ENCODE measurements at places on chromosomes 1 and 21.

GRCh38 chr1:40687059-40687458 lies 4.4 kb upstream of the NFYC start:
- DNase-seq, result no peak

DNA sequence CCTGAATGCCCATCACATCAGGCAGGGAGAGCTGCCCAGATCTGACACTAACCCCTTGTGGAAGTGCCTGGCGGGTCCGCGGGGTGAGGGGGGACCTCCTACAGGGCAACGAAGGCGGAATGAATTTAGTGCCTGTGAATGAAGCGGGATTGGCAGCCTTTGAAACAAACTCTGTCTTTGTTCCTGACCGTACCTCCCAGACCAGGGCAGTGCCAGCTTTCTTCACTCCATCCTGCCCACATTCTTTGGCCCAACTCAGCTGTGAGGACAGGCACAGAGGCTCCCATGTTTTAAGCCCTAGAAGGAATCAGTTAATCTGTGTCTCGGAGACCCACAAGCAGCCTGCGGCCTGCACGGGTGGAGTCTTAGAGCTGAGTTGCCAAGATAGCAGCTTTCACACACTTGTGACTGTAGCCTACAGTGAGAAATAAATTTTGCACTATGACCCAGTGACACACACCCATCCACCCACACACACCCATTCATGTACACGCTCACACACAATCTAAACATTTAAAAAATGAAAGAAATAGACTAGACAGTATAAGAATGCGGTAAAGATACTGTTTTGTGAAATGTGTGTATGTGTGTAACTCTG lies 60.1 kb upstream of the USP24 start:
- DNase-seq, result no peak

GRCh38 chr1:18561967-18562366 lies 68.7 kb upstream of the PAX7 start:
- DNase-seq, result no peak

DNA sequence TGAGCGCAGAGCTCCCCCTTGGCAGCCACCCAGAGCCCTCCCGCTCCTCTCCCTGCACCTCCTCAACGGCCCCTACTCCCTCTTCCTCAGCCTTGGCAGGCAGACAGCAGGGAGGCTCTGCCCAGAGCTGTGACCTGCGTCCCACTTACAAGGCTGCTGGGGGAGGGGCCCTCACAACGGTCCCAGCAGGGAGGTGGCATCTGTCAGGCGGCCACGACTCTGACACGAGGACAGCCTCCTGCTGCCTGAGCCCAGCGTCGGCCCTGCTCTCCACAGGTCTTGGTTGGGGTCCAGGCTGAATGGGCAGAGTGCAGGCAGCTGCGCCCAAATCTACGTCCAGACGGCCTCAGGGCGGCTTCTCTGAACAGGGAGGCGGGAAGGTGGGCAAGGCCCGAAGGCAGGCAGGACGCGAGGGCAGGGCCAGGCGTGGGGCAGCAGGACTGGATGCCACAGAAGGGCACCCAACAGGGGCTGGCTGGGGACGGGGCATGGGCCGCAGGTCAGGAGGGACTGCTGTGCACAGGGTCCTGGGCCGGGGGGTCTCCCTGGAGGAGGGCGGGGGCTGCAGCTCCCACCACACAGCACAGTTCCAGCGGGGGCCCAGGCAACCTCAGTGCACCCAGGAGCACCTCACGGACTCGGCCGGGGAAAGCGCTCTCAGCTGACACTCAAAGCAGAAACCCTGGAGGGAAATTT lies 7.5 kb downstream of the SLC19A1 start:
- no peak for DNase-seq

GRCh38 chr1:246216906-246217305 lies 290.2 kb downstream of the SMYD3 start:
- no peak for DNase-seq

- DNase-seq, result no peak
Observed at GRCh38 chr1:71634159-71634558, 553.3 kb upstream of the ZRANB2 start.

DNA sequence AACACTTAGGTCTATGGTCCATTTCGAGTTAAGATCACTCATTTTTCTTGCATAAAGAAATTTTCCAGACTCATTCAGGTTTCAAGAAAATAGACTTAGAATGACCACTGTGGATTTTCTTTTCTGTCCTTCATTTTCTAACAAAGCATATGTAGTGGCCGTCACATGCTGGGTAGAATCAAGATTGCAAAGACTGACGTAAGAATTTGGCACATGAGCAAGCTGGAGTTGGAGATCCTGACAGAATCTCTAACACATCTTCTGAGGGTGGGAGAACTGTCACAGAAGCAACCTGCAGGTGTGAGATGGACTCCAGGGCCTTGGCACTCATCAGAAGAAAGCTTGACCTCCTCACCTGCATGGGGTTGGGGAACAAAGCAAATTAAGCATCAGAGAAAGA lies 28.6 kb downstream of the KIF26B start:
- DNase-seq, result no peak

DNA sequence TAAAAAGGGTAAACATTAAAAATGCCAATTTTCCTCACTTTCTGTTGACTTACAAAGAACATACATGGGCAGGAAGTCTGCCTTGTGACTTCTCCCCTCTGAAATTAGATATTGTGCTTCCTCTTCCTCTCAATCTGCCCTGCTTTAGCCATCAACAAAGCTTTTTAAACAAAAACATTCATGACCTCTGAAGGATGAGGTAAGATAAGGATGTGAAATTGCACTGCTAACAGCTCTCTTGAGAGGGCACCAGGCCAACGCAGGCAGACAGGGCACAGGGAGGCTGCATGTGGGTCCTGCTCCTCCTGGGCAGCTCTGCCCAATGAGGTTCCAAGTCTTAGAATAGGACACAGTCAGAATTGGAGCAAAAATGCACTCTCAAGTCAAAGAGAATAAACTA lies 62.1 kb downstream of the DEGS1 start:
- no peak for DNase-seq

DNA sequence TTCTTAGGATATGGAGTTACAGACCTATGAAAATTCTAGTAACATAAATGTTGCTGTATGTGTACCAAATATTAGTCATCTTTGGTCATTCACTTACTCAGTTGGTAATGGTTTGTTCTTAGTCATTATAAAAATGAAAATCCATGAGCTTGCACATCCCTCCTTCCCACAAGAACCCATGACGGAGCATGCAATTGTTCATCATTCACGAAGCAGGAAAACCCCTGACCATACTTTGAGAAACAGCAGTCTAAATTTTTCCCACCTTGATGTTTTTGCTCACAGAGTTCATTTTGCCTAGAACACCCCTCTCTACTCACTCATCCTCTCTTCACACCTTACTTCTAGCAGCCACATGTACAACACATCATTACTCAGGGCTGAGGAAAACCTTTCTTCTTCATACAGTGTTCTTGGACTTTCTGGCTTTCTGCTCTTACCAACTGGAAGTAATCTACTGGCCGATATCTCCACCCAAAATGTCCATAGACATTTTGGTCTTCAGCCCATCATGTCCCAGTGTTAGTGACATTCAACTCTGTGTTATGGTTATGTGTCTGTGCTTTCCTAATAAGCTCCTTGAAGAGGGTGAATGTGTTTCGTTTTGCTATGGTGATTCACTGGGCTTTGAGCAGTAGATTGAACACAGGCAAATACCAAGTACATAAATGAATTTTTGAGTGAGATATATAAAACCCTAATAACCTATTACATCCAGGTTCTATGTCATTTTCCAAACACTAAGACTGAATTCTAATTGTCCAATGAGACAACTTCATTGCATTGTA lies 189.9 kb downstream of the ZC3H11B start:
- DNase-seq, result no peak

DNA sequence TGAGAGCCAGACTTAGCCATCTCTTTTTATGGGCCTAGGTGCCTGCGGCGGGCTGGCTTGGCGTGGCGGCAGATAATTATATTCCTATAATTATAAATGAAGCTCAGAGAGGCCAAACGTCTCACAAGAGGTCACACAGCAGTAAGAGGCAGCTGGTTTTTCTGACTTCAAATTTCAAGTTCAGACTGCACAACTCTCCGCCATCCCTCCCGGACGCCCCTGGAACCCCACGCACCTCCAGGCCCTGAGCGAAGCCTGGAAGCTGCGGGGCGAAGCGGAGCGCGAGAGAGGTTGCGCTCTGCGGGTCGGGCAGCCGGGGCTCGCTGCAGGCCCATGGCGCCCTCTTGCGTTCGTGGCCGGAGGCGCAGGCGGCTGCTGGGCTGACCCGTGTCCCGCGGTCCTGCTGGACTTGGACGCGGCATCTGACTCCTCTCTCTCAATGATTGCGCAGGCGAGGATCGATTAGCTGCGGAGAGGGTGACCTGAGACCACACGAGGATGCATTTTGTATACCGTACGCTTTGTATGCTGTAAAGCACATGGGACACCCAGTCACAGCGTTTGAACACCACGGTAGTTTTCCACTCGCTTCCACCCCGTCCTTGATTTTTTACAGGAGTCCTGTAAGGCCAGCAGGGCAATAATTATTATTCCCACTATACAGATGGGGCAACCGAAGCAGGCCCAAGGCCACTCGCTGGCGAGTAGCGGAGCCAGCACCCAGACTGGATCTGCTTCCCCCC lies 272.7 kb downstream of the FOXD2 start:
- peak; percentile 84 for DNase-seq

GRCh38 chr1:239222999-239223398 lies 163.4 kb upstream of the CHRM3 start:
- DNase-seq, result no peak

- peak; percentile 3 for DNase-seq
Observed at GRCh38 chr1:208988811-208989222, 594.7 kb upstream of the CAMK1G start.

GRCh38 chr1:214568328-214568727 lies 16.9 kb upstream of the PTPN14 start:
- DNase-seq, result no peak

DNA sequence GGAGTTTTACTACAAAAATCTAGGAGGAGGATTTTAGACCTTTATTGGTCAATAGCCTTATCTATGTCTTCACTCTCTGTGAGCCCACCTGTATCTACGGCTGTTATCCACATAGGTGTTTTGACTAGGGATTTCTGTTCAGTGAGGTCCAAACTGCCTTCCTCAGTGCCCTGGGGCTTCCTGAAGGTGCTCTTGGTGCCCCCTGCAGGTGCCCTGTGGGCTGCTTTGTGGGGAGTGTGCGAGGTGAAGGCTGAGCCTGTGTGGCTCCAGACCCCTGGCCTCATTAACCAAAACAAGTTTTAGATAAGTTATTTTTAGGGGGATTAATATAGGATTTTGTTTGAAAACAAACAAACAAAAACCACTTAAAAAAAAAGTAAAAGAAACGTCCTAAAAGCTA lies 122.5 kb downstream of the KIF26B start:
- DNase-seq, result peak; percentile 5

GRCh38 chr1:55352080-55352810 lies 137.1 kb upstream of the USP24 start:
- DNase-seq, result no peak

- DNase-seq, result no peak
Observed at GRCh38 chr1:53477651-53478501, 18.7 kb downstream of the DMRTB1 start.

- DNase-seq, result no peak
Observed at GRCh38 chr1:107149946-107150345, 9.1 kb downstream of the NTNG1 start.

DNA sequence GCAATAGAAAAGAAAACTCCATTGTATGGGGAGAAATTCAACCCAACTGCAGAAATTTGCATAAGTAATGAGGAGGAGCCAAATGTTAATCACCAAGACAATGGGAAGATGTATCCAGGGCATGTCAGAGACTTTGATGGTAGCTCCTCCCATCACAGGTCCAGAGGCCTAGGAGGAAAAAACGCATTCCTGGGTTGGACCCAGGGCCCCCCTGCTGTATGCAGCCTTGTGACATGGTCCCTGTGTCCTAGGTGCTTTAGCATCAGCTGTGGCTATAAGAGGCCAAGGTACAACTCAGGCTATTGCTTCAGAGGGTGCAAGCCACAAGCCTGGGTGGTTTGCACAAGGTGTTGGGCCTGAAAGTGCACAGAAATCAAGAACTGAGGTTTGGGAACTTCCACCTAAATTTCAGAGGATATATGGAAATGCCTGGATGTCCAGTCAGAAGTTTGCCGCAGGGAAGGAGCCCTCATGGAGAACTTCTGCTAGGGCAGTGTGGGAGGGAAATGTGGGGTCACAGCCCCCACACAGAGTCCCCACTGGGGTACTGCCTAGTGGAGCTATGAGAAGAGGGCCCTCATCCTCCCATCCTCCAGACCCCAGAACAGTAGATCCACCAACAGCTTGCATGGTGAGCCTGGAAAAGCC lies 162.3 kb downstream of the TGFB2 start:
- no peak for DNase-seq

- DNase-seq, result no peak
Observed at GRCh38 chr21:38056481-38056880, 140.2 kb upstream of the KCNJ6 start.

- peak; percentile 13 for DNase-seq
Observed at GRCh38 chr1:115980998-115981993, 5.0 kb downstream of the SLC22A15 start.

- no peak for DNase-seq
Observed at GRCh38 chr1:222224636-222225315, 323.1 kb downstream of the HHIPL2 start.

DNA sequence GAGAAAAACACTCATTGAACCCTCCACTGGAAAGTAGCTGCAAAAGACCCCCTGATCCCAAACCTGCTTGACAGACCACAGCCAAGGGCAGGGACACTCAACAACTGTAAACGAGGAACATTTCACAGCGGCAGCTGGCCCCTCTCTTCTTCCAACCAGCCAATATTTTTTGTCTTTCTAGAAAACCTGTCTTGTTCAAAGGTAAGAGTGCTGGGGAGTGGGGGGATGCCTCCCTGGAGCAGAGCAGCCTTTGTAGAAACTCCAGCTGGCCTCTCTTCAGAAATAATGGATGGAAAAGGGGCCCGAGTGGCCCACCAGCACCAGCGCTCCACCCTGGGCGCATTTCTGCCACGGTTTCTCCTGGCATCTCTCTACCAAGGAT lies 384.0 kb downstream of the RRAGC start:
- DNase-seq, result no peak

DNA sequence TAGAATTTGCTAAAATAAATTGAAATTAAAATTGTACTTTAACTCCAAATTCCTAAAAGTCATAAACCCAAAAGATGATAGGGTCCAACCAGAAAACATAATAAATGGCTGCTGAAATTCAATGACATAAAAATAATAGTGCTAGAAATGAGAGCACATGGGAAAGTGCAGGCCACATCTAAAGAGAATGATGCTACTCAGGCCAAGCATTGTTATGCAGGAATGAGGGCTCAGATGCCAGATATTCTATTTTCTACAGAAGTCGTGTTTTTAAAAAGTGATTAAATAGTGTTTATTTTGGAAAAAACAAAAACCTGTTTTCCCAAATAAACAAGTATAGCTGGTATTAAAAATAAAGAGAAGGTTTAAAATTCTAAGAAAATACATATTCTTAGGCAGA lies 234.4 kb downstream of the KCNT2 start:
- DNase-seq, result no peak

GRCh38 chr21:41753006-41753898 lies 13.6 kb downstream of the RIPK4 start:
- DNase-seq, result no peak

All from stimulated activated naive CD8-positive, alpha-beta T cell treated with anti-CD3 and anti-CD28 coated beads, Interleukin-15, Interleukin-2, amounts not matched to agents 100 U/mL and 50 U/mL, for 24 hours (primary cell).